ENCODE measurements at places on chromosomes 5 and 9.

GRCh38 chr5:14256756-14257393, 113.7 kb downstream of the TRIO start:
- DNase-seq = no peak

- DNase-seq = no peak
These were observed 15.1 kb downstream of the RABGAP1 start for GRCh38 chr9:122955961-122956360.

- no peak for DNase-seq
These were observed 204.1 kb downstream of the CD180 start for GRCh38 chr5:66992547-66992946.

- no peak for DNase-seq
These were observed 43.6 kb upstream of the C5orf46 start for GRCh38 chr5:147949711-147950573.

- DNase-seq = no peak
These were observed 41.0 kb upstream of the EQTN start for GRCh38 chr9:27337833-27338526.

DNA sequence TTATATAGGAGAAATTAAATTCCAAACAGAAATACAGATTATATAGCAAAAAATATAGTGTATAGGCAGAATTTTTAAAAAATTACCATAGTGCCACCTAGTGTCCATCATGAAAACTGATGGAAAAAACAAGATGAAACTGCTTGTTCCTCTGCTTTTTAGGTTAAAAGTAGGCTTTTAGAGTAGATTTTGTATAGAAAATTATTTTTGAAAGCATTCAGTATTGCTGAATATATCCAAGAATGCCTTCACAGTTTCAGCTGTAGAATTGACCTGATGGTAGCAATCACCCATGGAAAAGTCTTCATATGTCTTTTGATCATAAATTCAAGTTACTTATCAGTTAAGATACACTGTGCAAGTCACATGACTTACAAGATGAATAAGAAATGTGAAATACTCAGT, 19.7 kb downstream of the RIOK2 start:
- no peak for DNase-seq

DNA sequence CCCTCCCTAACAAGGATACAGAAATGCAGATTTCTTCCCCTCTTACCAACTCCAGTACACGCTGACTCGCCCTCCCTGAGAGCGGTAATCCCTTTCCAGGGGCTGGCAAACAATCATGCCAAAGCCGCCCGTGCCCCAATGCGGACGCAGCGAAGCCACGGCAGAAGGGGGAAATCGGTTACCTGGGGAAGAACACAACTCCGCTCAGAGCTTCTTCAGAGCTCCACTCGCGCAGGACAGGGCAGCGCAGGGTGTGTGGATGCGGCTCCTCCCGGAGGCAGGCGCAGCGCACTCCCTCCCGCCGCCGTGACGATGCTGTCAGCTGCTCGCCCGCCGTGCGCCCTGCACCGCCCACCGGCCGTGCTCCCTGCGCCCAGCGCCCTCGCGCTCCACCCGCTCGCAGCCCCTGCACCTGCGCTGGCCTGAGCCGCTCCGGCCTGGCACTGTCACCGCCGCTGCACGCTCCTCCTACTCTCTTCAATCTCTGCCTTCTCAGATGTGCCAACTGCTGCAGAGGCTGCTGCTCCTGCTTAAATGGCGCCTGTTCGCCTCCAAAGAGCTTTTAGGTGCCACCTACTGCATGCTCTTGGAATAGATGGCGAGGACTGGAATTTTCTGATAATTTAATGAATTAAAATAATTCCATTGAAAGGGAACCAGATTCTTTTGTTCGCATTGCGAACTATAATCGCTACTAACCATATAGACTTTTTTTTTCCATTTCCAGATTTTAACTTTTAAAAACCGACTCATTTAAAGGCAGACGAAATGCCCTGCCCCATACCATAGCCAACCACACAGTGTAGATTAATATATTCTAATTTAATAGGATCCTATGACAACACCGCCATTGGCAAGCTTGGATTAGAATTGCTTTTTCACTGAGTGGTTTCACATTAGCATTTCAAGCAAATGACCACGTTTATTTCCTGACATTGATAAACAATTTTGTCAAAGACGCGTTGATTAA, at the start of gene DIRAS2:
DIRAS2 (minus strand) TSS at position 255 of the 970 bp plus-strand sequence. CDS start 28,997 bp downstream, outside the sequence.
- peak; percentile 60 for DNase-seq
